Occipital lobe (tissue), 3 donors: ENCODE measurements at places on chromosomes 2 and 18. TPM values are rescaled to one million over a fixed set of nuclear protein-coding genes. Genes with fewer than 3 reads are reported as not detected.

DNA sequence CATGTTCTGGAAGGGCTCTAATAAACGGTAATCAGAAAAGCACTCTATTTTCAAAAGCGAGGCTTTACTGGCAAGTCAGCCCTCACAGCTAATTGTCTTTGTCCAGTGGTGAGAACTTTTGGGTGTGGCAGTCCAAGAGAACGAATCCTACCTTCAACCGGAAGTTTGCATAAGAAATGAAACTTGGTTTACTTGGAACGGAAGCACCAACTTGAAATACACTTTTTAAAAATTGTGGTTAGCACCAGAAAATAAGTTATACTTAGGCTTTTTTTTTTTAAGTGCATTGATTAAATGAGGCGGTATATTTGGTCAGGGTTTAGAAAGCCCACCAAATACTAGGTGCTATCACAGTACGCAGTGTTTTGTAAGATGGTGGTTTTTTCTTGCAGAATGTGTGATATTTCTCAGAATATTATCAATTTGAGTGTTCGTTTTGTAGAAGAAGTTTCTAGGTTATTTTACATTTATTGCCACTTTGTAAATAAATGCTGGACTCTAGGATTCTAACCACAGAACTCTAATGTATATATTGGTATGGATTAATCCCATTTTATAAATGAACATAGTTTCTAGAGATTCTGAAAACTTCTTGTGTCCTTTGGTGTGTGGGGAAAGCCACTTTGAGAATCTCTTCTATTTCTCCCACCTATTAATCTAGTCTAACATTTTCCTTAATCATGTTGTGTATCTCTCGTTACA is 1.2 kb downstream of the MYL12A start:
- DNase-seq: no peak

DNA sequence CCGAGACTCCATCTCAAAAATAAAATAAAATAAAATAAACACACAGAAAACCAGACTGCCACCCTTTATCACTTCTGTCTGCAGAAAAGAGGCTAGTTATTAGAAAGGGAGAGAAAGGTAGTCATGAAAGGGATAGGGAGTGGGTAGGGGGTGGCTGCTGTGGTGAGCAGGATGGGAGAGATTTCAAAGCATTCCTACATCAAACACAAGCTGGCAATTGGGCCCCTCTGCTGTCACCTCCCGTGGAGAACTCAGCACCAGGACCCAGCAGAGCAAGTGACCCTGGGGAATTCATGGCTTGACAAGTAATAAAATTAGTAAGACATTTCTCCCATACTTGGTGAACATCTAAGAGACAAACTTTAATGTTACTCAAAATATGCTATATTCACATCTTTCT is 3.7 kb upstream of the HOXD1 start:
- no peak for DNase-seq

DNA sequence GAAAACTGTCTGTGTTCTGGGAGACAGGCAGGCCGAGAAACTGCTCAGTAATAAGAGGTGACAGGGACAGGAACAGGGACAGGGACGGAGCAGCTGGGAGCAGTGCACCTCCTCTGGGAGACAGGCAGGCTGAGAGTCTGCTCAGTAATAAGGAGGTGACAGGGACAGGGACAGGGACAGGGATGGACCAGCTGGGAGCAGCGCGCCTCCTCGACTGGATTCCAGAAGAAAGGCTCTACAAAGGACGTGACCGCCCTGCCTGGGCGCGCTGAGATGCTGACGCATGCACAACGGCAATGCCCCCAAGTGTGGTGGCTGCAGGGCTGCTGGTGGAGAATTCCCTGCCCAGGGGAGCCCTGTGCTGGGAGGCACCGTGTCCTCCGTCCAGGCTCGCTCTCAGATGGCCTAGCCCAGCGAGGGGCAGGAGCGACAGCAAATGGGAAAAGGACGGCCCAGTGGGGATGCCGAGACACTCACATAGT is 44.2 kb upstream of the PXDN start:
- DNase-seq: no peak

- no peak for DNase-seq
Observed at GRCh38 chr18:58882686-58883085, 18.0 kb downstream of the ZNF532 start.

- DNase-seq: no peak
Observed at GRCh38 chr2:6024784-6025183, 332.6 kb downstream of the SOX11 start.

DNA sequence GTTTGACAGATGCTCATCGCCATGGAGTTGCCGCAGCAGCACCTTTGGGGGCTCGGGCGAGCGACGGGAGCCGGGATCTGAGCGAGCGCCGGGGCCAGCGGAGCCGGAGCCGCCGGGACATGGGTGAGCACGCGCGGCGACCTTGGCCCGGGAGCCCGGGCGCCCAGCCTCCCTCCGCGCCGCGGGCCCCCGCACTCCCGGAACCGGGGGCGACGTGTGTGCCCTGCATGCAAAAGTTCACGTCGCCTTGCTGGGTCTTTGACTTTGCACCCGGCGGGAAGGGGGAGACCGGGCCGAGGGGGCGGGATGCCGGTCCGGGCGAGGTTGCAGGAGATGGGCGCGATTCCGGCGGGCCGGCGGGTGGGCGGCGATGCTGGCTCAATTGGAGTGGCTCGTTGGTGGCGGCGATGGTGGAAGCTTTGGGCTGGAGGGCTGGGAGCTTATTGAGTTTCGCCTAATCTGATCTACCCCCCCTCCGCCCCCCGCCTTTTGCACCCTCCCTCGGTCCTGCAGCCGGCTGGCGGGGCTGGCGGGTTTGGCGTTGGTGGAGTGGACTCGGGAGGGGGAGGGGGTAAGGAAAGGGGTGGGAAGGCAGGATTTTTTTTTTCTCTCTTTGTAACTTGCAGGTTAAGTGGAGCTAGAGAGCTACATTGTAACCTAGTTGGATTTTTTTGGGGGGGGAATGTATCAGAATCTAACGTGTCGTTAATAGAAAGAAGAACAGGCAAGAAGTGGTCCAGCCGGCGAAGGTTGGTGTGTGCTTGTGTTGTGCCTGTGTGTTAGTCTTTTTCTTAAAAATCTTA is at the start of gene SETBP1:
SETBP1 (plus strand) TSS at position 616 of the 803 bp plus-strand sequence. CDS start 20,459 bp downstream, outside the sequence.
- peak; percentile 46 for DNase-seq

DNA sequence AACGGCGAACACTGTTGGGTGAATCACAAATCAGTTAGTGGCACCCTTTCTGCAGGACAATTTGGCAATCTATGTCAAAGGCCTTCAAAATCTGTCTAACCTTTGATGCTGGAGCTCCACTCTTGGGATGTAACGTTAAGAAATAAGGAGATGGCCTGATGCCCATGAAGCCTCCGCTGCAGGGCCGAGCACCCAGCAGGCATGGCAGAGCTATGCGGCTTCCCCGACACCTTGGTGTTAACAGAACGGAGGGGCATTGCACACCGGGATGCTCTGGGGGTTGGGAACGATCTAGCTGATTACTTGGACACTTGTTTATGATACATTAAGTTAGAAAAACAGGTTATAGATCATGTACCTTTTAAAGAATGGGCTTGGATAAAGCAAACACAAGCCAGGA is 265.3 kb downstream of the HDAC4 start:
- no peak for DNase-seq

- no peak for DNase-seq
Observed at GRCh38 chr2:12083081-12083581, 336.7 kb downstream of the LPIN1 start.

DNA sequence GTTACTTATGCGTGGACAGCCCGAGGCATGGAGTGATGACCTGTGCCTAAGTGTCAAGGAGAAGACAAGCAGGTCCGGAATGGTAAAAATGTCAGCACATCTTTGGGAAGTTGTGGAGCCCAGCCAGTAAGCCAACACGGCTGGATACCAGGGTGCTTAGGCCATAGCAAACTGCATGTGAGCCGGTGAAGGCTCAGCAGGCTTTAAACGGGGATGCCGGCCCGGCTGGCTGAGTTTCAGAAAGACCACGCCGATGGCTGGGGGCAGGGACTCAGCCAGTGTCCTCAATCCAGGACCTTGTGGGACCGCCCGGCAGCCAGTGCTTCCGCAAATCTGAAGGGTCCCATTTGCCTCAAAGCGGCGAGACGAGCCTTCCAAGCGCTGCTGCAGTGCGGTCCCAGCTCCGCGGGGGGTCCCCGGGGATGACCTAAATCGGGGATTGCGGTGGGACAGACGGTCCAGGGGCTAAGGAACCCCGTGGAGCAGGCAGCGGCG is 946 bp upstream of the AGAP1 start:
- no peak for DNase-seq

DNA sequence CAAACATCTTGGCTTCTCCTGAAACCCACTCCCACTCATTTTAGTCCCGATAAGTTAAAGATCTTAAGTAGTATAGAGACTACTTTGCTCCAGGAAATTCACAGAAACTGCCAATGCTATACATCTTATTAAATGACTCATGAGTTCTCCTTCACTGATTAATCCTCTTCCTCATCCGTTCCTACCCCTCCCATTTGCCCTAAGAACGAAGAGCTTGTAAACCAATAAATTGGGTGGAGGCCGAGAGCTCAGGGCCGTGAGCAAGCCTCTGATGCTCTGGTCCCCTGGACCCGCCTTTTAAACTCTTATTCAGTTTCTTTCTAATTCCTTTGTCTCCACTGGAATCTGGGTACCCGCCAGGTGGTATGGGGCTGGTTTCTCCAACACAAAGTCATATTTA is 68.6 kb downstream of the METTL8 start:
- no peak for DNase-seq

DNA sequence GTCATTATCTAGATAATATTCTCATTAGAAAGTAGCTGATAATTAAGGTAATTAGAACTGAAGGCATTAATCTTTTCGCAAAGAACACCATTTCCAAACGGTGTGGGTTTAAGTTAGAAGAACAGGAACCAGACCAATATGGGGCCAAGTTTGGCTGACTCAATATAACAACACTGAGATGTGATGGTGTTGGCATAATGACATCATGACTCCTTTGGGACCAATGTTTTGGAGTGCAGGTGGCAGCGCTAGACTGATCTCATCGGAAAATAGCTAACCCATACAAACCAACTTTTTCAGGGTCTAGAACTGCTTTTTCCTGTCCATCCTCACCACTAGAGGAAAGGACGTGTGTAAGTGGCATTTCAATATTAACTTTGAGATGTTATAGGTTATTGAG is 1171.7 kb upstream of the ZEB2 start:
- DNase-seq: no peak

GRCh38 chr2:168160897-168161296 is 86.5 kb downstream of the STK39 start:
- no peak for DNase-seq

DNA sequence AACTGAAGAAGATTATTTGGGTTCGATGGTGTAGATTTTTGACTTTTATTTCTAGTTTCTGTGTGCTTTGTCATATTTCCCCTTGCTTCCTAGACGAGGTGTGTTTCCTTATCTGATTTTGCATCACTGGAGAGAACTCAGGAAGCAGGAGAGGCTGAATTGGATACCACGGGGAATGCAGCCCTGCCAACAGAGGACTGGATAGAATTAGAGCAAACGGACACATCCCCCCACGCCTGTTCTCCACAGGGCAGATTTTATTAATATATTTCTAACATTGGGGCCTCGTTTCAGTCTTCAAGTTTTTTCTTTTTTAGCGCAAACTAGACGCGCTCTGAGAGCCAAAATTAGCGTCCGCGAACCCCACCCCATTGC is 678 bp upstream of the VAPA start:
- DNase-seq: no peak

GRCh38 chr2:41878716-41879234 is 169.0 kb upstream of the PKDCC start:
- DNase-seq: no peak

GRCh38 chr2:130370490-130370889 is 14.6 kb downstream of the PTPN18 start:
- DNase-seq: no peak

- no peak for DNase-seq
Observed at GRCh38 chr2:228602288-228602687, 420.8 kb upstream of the SPHKAP start.

GRCh38 chr2:64504774-64505720 is 19.1 kb upstream of the AFTPH start:
- no peak for DNase-seq

- DNase-seq: no peak
Observed at GRCh38 chr2:23596316-23596885, 211.4 kb downstream of the KLHL29 start.

- peak; percentile 40 for DNase-seq
Observed at GRCh38 chr2:152062125-152063091, 36.4 kb downstream of the CACNB4 start.

GRCh38 chr2:119068154-119068725 is 90.3 kb downstream of the C1QL2 start:
- DNase-seq: no peak

GRCh38 chr18:26190506-26190905 is 35.7 kb upstream of the TAF4B start:
- DNase-seq: no peak

DNA sequence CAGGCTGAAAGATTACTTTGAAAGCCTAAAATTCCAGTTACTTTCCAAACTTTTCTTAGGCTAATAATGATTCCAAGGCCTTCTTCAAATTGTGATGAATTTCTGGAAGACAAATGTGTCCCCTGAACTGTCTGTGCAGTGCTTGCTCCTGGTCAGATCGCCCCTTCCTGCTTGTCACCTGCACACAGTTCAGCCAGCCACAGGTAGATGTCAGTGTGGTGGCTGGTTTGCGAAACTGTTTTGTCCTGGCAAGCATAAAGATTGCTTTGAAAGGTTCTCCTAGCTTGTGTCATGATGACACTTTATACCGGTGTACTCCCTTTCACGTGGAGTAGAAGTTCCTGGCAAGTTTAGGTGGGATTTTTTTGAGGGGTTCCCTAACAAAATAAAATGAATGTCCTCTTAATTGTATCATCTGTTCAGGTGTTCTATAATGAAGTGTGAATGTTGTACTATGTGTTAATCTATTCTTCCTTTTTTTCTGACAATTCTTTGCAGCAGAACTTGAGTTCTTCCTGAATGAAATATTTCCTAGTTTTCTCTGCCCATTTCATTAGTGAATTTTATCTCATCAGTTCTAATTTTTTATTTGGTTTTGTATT is 298.8 kb downstream of the ZNF407 start:
- DNase-seq: no peak

DNA sequence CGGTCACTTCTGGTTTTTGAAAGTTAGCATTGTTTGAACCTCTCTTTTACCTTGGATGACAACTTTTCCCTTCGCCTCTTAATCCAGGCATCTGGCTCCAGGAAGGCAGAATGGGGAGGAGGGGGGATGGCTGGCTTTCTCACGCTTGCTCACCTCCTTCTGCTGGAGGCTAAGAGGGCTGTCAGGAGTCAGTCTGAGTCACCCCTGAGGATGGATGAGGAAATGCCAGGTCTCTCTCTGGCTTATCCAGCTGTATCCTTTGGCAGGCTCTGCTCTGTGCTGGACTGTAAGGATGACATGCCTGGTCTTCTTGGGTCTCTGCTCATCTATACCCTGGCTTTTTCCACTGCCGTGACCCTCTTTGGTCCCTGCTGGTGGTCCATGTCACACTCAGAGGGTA is 142.9 kb upstream of the GYPC start:
- no peak for DNase-seq

TMEM200C gene
- total RNA-seq: 16.4 TPM

ASB18 gene
- total RNA-seq: 0.78 TPM

MEP1B gene
- 0.78 TPM for total RNA-seq

SLC38A11 gene
- total RNA-seq: 5.0 TPM

C2orf80 gene
- 28.7 TPM for total RNA-seq

AQP12A gene
- total RNA-seq: not detected

TMEM198 gene
- total RNA-seq: 14.0 TPM

DTNA gene
- total RNA-seq: 54.9 TPM

MC4R gene
- 1.4 TPM for total RNA-seq

CELF4 gene
- 60.7 TPM for total RNA-seq

INHA gene
- total RNA-seq: not detected

CRACDL gene
- total RNA-seq: 2.3 TPM

TP53I3 gene
- 11.9 TPM for total RNA-seq

WDCP gene
- 23.7 TPM for total RNA-seq

DRC1 gene
- 5.6 TPM for total RNA-seq
